ENCODE measurements at places on chromosomes 3 and 15. TPM values are rescaled to one million over a fixed set of nuclear protein-coding genes. Genes with fewer than 3 reads are reported as not detected.

The ATP13A5 gene
- total RNA-seq: not detected

GRCh38 chr3:154356009-154356408, 31.7 kb upstream of the DHX36 start:
- no peaks in the 10 kb centered on the region for H3K27me3 ChIP-seq
- H3K4me3 ChIP-seq: no peak overlapping the region
- no peaks in the 10 kb centered on the region for H3K36me3 ChIP-seq
- no peaks in the 10 kb centered on the region for H3K4me1 ChIP-seq

- peaks cover 46% of the 10 kb centered on the region for H3K4me1 ChIP-seq
- no peaks in the 10 kb centered on the region for H3K27me3 ChIP-seq
- DNase-seq: no peak
- no peak overlapping the region for H3K27ac ChIP-seq
Measured at GRCh38 chr15:63539521-63539920, 35.1 kb downstream of the USP3 start.

- H3K27me3 ChIP-seq: no peaks in the 10 kb centered on the region
- H3K36me3 ChIP-seq: no peaks in the 10 kb centered on the region
- H3K27ac ChIP-seq: no peak overlapping the region
- H3K4me3 ChIP-seq: no peak overlapping the region
Measured at GRCh38 chr3:34183114-34183513, 384.7 kb downstream of the PDCD6IP start.

DNA sequence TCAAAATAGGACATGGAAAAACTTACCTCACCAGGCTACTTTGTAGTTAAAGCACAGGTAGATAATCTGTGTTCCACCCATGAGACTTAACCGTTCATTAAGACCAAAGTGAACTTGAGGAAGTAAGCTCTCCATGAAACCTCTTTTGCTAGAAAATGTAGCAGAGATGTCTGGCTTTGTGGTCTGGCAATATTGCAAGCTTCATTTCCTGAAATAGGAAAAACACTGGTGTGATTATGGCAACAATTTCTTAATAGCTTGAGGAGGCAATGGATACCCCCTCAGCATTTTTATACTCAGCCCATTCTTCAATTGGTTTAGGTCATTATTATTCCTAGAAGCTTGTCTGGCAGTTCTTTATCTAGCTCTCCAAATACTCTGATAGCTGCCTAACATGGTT, 957.3 kb downstream of the IGSF11 start:
- no peaks in the 10 kb centered on the region for H3K36me3 ChIP-seq
- H3K27me3 ChIP-seq: no peaks in the 10 kb centered on the region

DNA sequence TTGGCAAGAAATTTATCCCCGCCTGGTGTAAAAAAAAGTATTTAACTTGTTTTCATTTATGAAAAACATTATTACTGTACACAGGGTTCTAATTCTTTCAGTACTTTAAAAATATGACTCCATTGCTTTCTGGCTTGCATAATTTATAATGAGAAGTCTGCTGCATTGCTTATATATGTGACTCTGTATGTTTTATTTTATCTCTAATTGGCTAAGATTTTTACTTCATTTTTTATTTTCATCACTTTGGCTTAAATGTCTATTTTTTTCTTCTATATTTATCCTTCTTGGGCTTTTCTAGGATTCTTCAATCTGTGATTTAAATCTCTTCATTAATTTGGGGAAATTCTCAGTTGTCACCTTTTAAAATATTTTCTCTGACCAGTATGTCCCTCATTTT, 636.6 kb upstream of the NR2F2 start:
- H3K4me3 ChIP-seq: no peak overlapping the region
- H3K4me1 ChIP-seq: no peaks in the 10 kb centered on the region
- no peak overlapping the region for H3K27ac ChIP-seq
- no peaks in the 10 kb centered on the region for H3K27me3 ChIP-seq
- no peaks in the 10 kb centered on the region for H3K36me3 ChIP-seq

DNA sequence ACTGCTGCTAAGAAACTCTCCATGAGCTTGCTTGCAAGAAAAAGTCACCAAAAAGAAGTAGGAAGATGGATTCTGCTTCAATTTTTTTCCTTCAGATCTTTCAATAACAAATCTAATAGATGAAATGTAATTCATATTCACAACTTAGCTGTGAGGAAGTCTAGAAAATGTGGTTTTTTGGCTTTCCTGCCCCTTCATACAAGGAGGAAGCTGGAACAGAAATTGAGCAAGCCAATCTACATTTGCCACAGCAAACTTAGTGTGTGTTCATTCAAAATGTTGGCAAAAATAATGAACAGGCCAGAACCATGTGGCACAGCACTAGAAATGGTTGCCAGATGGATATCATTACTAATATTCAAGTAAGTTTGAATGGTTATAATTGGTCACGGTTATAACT, 93.2 kb upstream of the NEDD4 start:
- H3K36me3 ChIP-seq: no peaks in the 10 kb centered on the region
- H3K27me3 ChIP-seq: no peaks in the 10 kb centered on the region
- no peak overlapping the region for H3K4me3 ChIP-seq
- DNase-seq: no peak

DNA sequence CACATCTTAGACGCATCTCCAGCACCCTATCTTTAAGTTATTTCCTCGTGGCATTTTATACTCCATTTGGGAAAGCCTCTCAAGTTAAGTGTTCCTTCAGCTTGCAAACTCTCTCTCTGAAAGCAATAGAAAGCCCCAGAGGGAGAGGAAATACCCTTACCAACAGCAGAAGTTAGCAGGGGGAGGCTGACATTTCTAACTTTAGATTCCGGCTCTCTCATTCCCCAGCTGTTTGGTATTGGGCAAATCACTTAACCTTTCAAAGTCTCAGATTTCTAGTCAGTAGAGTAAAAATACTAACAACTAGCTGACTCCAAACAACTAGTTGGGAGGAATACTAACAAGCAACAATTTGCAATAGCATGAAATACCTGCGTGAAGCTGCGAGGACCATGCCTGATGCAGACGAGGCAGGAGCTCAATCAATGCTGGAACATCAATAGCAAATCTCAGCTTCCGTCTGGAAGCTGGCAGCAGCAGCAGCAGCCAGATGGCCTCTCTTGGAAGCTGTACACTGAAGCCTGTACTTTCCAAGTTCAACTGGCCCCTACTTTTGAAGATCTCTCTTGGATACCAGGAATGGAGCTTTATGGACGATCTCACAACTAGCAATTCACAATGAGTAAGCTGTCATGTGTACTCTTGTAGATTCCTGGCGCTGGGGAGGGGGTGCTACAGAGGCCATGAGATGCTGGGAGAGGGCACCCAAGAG, 47.8 kb downstream of the THBS1 start:
- no peak overlapping the region for H3K27ac ChIP-seq
- DNase-seq: no peak
- no peak overlapping the region for H3K4me3 ChIP-seq
- no peaks in the 10 kb centered on the region for H3K27me3 ChIP-seq

The KNG1 gene
- not detected for total RNA-seq

The CCDC54 gene
- not detected for total RNA-seq

GRCh38 chr3:84692261-84692660, 266.5 kb upstream of the CADM2 start:
- H3K4me3 ChIP-seq: no peak overlapping the region
- DNase-seq: no peak
- no peaks in the 10 kb centered on the region for H3K4me1 ChIP-seq
- H3K36me3 ChIP-seq: no peaks in the 10 kb centered on the region
- no peak overlapping the region for H3K27ac ChIP-seq

DNA sequence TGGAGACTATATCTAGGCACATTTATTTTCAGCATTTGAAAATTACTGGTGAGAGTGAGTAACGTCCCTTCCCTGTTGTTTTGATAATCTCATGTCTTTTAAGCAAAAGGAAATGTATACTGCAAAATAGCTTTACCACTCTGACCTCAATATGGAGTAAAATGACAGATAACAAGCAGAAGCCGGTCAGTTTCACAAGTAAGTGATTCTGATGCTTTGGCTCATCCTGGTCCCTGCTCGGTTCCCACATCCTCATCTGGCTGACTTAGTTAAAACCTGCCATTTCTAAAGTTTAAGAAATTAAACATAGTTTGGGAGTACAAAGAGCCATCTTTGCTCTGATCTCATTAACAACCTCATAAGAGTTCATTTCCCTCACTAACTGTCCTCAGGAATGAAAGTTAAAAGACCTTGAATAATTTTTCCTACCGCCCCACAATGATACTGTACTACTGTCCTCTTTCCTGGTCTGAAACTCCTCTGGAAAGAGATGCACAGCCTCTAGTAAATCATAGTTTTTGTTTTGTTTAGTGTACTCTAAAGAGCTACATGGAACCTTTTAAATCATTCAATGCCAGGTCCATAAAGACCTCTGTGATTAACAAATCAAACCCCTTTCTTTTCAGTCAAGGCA, 72.3 kb upstream of the ICE2 start:
- H3K4me3 ChIP-seq: no peak overlapping the region
- no peak for DNase-seq
- no peak overlapping the region for H3K27ac ChIP-seq
- H3K27me3 ChIP-seq: no peaks in the 10 kb centered on the region

The RASL12 gene
- total RNA-seq: 20.1 TPM
